ENCODE measurements at places on chromosomes 2 and 18. TPM values are rescaled to one million over a fixed set of nuclear protein-coding genes. Genes with fewer than 3 reads are reported as not detected.

GRCh38 chr18:55245211-55245614 lies 286.0 kb upstream of the CCDC68 start:
- no peak for DNase-seq

GRCh38 chr18:63646936-63647335 lies 2.9 kb upstream of the SERPINB4 start:
- no peak for DNase-seq

DNA sequence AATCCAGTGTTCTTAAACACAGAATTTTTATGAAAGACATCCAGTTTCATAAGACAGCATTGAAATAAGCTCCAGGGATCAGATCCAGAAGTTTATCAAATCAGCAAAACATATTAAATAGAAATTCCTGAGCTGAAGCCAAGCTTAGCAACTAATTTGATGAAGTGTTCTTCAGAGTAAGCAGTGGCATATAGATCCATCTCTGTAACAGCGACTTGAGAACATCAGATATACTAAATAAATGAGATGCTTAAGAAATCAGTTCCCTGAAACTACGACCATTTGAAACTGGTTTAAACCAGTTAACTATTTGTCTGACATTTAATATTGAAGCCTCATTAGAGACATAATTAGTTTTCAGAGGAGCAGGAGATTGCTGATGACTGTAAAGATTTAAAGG lies 34.1 kb downstream of the PPP1R1C start:
- DNase-seq, result no peak

GRCh38 chr2:48954311-48954710 lies 198.8 kb upstream of the LHCGR start:
- DNase-seq, result no peak

DNA sequence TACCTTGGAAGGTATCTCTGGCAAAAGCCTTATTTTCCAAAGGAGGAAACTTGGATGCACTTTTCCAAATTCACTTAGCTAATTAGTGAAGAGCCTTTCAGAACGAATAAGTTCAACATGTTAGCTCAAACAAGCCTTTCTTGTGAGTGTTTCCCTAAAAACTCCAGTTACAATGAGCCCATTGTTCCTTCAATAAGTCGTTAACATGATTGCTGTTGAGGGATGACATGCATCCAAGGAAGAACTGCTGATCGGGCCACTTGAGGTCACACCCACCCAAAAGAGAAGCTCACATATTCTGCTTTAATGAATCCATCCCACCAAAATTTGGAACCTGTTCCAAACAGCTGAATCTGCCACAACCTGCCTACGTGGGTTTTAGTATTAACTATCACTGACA lies 48.1 kb upstream of the SLC35G4 start:
- no peak for DNase-seq

DNA sequence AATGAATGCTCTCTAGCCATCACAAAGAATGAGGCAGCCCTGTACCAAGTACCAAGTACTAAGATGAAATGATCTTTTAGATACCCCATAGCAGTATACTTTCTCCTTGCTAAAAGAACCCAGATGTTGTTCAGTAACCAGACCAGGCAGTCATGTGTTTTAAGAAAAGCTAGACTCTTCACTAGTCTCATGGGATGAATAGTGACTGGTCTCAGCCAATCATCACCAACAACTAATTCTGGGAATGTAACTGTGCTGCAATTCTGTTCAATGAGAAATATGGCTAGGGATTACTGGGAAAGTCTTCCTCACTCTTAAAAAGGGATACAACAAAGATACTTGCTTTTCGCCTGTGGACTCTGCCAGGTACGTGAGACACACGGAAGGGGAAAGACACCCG lies 29.5 kb downstream of the MBOAT2 start:
- no peak for DNase-seq

GRCh38 chr2:112251271-112251670 lies 3.6 kb downstream of the ZC3H8 start:
- no peak for DNase-seq

DNA sequence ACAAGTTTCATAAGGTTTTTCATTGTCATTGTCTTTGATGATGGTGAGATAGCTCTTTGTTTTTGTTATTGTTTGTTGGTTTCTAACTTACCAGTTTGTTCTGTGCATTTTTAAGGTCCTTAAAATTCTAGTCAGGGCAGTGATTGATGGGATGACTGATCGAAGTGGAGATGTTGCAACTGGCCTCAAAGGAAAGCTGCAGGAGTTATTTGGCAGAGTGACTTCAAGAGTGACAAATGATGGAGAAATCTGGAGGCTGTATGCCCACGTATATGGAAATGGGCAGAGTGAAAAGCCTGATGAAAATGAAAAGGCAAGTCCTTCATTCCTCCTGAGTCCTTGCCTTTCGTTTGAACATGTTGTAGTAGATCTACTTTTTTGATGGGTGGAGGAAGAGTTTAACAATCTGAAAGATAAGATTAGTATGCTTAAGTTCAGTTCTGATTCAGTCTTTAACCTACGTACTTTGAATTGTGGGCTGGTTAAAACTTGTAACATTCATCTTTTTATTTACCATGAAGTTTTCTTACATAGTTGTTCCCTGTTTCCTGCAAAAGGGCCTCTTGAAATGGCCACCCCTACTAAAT lies 135.8 kb upstream of the LTBP1 start:
- DNase-seq, result no peak

DNA sequence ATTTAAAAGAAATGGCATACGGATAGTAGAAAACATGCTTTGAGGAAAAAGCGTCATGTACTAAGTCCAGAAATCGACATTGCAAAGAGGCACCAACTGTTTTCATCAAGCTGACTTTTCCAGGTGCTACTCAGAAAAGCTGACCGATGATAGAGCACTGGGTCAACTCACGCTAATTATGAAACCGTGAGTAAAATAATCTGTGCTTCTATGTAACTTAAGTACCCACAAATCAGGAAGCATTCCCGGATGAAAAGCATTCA lies 353 bp upstream of the NUP35 start:
- no peak for DNase-seq

GRCh38 chr18:6941996-6942395 lies 175.6 kb downstream of the LAMA1 start:
- DNase-seq, result no peak

LYPD1 gene
- polyA plus RNA-seq, result 12.0 TPM

CCT4 gene
- polyA plus RNA-seq, result 355 TPM

NEU2 gene
- polyA plus RNA-seq, result not detected

RNF144A gene
- 4.4 TPM for polyA plus RNA-seq

ADGRF3 gene
- polyA plus RNA-seq, result 0.38 TPM

ALPP gene
- 0.18 TPM for polyA plus RNA-seq

SPP2 gene
- not detected for polyA plus RNA-seq

UGT1A3 gene
- 0.17 TPM for polyA plus RNA-seq

GALM gene
- polyA plus RNA-seq, result 36.2 TPM

Measured in A549 (cell line).